ENCODE measurements at places on chromosomes 3 and 15.

GRCh38 chr3:147391781-147392624 lies 14.3 kb downstream of the ZIC4 start:
- DNase-seq, result no peak

DNA sequence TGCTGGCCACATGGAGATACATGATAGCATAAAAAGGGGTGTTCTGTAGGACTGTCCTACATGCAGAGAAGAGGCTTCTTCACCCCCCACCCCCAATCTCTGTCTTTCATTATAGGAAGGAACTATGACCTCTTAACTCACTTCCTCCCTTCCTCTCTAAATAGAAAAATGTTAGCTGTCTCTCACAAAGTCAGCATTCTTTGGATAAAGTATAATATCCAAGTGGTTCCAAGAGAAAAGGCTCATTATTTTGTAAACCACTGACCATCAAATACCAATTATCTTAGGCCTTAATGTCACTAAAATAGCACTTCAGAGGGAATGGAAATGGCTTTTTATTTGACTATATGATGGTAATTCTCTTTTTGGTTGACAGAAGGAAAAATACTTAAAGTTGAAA lies 95.3 kb upstream of the SLC2A2 start:
- no peak for DNase-seq

- DNase-seq, result no peak
Observed at GRCh38 chr3:157354722-157355121, 81.9 kb upstream of the PTX3 start.

DNA sequence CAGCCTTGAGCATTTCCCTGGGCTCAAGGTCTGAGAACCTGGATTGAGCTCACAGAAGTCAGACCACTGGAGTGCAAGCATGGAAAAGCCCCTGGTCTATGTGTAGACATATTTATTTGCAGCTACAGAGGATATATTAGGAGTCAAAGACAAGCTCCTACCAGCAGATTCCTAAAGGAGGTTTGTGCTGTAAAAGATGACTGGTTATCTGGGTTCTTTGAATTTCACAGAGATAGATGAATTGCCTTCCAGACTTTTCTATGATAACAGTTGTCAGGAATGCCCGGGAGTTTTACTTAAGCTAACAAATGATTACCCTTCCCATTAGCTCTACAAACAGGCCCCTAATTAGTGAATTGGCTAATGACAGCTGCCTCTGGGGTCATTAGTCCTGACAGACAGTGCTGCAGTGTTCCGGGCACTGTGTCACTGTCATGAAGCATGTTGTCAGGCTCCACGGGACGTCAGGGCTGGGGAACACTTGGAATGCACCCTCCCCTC lies 48.8 kb upstream of the PLXNA1 start:
- no peak for DNase-seq

Measured in CD4-positive, alpha-beta memory T cell (primary cell).